ENCODE measurements at places on chromosomes 1 and 21.

- peak; percentile 98 for DNase-seq
Measured at GRCh38 chr21:41615613-41616012, 107.7 kb upstream of the TMPRSS2 start.

DNA sequence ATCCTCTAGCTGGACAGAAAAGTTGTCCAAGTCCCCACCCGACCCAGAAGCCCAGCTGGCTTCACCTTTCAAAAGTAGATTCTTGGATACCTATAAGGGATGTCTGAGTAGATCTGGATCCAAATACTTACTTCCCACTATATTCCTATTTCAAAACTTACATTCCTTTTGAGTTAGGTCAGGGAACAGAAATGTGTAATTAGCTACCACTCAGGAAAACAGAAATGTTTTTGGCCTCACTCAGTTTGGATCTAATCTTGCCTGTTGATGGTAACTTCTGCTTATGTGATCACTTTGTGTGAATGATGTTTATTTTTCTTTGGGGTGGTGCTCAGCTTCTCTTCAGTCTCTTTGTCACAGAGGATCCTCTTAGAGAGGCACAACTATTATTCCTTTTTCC, 814.4 kb upstream of the RGS18 start:
- DNase-seq: no peak

GRCh38 chr1:89298461-89298860, 25.8 kb upstream of the GBP5 start:
- DNase-seq: no peak

DNA sequence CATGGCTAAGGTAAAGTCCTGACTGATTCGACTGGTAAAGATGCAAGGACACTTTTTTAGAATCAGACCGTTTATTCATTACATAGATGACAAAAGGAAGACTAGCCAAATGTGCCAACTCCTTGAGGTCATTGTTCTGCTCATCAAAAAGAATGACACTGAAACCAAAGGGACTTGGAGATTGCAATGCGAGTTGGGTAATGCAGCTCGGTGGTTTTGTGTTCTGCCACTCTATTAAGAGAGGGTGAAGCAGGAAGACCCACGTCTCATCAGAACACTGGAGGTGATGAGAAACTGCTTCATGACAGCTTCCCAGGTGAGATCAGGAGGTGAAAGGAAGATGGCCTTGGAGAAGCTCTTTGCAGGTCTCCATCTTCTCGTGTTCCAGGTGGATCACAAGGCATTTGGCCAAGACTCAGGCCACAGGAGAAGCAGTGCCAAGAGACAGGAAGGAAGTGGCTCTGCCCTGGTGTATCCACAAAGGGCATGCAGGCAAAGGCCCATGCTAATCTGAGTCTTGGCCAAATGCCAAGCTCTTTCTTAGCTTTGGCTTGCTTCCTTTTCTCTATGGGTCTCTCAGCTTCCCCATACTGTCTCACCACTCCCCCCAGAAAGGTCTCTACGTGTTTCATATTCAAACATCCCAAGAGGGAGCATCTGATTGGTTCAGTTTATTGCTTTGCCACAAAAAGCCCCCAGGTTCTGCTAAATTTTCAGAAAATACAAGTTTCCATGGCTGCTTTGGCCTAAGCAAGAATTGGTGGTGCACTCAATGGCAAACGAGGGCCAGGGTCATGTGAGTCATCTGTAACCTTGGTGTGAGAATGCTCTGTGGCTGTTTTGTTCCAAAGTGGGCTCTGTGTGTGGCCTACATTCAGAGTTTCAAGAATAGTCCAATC, 5.7 kb upstream of the CCT8 start:
- DNase-seq: no peak

Measured in cardiac muscle cell (in vitro differentiated cells and primary cell).